Activated T-helper 2 cell treated with anti-CD3 and anti-CD28 coated beads, Interferon-gamma antibody, Interleukin-2, Interleukin-4, amounts not matched to agents 10 μg/mL and 5 μg/mL and 100 μg/mL, durations not matched to agents 14 hours and 24 hours and 36 hours (primary cell): ENCODE measurements at places on chromosomes 1 and 21.

DNA sequence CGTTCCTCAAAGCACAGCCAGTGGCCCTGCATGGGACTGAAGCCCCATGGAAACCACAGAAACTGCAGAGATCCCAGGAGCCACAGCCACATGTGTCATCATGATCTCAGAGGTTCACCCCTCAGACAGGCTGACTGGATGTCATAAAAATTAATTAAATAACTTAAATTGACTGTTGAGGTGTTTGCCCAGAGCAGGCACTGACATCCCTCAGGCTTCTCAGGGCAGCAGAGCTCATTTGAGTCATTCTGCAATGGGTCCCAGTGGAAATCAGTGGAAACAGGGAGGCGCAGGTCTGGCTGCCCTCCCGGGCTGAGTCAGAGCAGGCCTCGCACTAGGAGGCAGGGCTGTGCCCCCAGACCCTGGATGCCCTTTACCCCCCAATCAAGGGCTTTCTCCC, 135.1 kb downstream of the CDC7 start:
- no peak for DNase-seq

DNA sequence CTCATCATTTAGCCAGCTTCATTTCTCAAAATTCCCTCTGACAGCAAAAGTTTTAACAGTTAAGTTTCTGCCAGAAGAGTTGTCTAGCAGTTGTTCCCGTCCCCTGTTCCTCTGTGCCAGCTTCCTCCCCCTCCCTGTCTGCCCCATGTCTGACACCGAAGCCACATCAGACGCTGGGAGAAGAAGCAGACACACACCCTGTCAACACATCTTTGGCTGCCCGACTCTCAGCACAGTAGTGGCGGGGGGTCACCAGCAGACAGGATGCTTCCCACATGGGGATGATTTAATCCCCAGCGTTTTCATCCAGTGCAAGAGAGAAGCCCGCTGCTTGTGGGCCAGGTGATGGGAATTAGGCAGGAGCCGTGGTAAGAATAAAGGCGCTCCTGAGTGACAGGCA, 379.4 kb upstream of the RUNX1 start:
- no peak for DNase-seq

GRCh38 chr1:231419738-231420298, 2.3 kb downstream of the EGLN1 start:
- no peak for DNase-seq

DNA sequence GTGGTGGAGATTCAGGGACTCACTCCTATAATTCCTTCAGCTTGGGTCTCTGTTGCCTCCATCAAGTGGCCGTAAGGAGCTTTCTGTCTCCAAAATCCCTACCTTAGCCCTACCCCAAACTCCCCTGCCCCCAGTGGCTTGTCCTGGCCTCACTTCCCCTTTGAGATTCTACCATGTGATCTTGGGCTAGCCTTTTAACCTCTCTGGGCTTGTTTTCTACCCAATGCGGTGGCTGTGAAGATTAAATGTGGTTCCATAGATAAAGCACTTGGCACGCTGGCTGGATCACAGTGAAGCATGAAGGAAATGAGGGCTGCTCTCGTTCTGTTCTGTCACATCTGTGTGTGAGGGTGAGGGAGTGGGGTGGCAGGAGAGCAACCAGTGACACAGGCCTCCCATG, 43.6 kb downstream of the FAAH start:
- DNase-seq = no peak

DNA sequence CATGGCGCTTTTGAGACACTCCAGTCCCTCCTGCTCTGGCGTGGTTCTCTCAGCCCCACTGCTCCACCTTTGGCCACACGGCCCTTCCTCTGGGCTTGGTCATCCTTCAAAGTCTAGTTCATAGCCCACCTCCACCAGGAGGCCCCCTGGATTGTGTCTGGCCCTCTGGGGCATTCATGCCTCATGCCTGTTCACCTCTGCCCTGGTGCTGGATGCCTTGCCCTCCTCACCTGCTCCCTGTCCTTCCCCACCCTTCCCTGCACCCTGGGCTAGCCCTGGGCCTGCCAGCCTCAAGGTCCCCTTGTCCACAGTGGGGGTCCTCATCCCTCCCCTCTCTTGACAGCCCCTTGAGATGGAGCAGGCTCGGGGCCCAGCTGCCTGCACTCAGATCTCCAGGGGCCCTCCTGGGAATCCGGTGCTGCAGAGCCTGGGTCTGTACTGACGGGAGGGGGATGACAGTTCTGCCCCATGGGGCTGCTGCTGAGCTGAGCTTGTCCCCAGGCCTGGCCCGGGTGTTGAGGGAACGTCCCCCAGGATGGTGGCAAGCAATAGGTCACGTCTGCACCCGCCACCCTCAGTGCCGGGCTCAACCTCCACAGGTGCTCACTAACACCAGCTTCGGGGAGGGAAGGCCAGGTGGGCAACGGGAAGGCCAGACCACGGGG, 18.4 kb downstream of the PRXL2B start:
- no peak for DNase-seq

DNA sequence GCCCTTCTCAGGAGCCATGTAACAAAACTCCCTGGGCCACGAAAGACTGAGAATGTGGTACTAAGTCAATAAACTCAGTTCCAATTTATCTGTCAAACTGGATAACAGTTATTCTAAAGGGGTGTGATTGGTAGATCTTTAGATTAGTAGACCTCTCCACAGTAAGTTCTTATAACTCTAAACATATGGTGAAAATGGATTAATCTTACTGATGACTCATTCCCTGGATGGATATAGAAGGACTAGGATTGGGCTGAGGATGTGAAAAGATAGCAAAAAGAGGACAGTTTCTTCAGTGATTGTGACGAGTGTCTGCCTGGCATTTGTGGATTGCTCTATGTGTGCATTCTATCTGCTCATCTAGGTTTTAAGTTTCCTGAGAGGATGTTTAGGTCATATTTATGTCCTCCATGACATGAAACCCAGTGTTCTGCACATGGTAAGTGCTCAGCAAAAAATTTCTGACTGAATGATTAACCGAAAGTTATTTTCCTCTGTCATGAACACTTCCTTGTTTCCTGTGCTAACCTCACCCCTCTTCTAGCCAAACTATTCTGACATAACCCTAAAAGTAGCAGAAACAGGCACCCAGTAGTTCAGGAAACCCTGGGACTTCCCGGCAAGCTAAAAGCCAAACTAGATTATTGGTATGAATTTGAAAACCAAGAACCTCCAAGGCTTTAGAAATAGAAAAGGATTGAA, 397.5 kb upstream of the PLXNA2 start:
- no peak for DNase-seq

- no peak for DNase-seq
Observed at GRCh38 chr1:24327486-24327885, 8.3 kb downstream of the GRHL3 start.

GRCh38 chr21:35408401-35408800, 359.3 kb upstream of the RUNX1 start:
- DNase-seq = no peak

DNA sequence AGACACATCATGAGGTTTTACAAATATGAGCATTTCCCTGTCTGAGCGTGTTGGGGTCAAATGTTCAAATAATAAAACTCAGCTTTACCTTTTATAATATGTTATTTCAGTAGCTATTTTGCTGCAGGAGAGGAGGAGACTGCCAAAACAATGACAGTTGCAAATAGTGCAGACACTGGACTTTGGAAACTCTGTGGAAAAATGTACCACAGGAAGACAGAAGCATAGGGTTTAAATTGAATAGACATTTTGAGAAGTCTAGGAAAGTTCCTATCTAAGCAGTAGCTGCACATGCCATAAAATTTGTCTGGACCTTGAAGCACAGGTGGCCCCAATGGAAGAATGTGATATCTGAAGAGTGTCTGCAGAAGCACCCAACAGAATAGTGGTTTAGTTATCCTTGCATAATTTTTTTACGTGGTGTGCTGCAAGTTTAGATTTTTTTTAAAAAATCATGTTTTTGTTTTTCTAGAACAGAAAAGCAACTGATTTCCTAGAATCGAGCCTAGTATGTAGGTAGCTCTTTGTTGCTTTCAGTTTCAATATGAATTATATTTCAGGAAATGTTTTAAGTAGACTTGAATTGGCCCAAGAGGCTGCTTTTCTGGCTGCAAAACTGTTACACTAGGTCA, 14.0 kb upstream of the GBP5 start:
- no peak for DNase-seq

DNA sequence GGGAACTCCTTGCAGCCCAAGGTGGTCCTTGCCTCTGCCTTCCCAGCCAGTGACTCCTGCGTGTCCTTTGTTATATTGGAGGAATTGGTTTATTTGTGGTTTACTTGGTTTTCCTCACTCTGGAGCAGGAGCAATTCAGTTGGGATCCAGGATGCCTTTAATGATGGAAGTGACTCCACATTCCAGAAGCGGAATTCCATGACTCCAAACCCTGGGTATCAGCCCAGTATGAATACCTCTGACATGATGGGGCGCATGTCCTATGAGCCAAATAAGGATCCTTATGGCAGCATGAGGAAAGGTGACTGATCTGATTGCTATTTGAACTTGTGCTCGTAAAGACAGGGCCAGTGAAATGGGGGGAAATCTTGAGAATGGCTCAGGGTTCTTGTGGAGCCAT, 15.1 kb upstream of the PIGV start:
- no peak for DNase-seq

DNA sequence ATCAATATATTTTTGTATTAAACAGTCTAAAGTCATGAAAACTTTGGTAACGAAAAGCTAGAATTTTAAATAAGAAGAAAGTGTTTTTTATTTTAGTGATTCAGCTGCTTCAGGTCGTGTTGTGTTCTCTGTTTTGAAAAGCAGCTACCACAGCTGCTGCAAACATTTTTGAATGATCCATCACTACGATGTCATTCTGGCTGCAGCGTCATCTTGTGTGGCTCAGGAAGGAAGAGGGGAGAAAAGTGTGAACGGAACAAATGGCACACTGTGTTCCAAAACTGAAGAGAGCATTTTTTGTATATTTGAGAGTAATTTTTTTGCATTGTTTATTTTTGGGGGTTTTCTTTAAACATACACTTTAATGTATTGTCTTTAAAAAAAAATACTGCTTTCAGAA, 323.0 kb upstream of the ADGRL2 start:
- no peak for DNase-seq

GRCh38 chr1:59141267-59141863, 155.5 kb upstream of the FGGY start:
- DNase-seq = no peak
